GM06990 (cell line): ENCODE measurements at places on chromosomes 1 and 21.

- no peak for DNase-seq
Observed at GRCh38 chr1:45026446-45026845, 14.4 kb downstream of the UROD start.

GRCh38 chr1:112887599-112888283, 68.3 kb downstream of the SLC16A1 start:
- no peak for DNase-seq

DNA sequence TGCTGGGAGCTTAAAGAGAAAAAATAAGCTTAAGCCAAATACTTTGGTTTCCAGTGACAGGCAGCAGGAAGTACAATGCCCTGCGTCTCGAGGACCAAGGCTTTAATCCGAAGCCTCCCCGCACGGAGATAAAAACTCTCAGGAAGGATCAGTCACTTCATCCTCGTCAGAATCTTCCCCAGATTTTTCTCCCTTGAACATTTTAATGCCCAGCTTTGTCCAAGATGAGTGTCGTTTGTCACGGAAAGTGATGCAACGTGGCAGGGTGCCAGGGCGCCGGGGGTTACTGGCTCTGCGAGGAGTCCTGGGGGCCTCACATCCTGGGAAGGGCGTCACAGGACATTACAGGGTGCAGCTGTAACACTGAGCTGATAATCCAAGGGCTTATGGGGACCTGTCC, 25.2 kb upstream of the PCBP3 start:
- no peak for DNase-seq

DNA sequence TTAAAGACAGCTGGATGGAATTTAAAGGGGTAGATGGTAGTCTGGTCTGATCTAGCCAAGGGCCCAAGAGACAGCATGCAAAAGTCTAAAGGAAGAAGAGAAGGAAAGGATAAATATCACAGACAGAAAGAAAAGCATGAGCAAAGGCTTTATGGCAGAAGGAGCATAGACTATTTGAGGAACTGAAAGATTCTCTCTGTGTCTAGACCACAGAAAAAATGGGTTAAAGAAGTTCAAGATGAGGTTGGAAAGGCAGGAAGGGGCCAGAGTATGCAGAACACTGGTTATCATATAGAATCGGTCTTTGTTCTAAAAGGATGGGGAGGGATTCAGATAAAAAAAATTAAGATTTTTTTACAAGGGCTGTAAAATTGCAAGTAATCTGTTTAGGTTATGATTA, 136.8 kb upstream of the SGIP1 start:
- DNase-seq: no peak

GRCh38 chr1:66767626-66768025, 15.4 kb downstream of the DYNLT5 start:
- DNase-seq: no peak

DNA sequence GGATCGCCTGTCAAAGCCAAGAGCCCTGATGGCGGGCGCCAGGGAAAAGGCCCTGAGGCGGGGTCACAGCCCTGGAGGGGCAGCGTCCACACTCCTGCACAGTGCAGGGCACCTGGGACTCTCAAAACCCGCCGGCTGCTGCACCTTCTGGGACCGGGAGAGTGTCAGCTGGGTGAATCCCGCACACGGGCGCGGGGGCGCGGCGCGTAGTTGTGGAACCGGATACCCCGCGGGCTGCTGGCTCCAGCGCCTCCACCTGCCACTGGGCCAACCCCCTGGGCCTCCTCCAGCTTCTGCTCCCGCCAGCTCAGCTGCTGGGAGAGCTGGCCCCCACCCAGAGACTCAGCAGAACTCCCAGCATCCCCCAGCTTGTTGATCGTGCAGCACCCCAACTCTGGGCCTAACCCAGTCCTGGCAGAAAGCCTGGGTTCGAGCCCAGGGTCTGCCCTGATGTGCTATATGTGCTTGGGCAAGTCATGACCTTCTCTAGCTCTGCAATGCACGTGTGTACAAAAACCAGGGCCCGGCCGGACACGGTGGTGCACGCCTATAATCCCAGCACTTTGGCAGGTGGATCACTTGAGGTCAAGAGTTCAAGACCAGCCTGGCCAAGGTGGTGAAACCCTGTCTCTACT, 33.8 kb downstream of the NECAP2 start:
- no peak for DNase-seq

DNA sequence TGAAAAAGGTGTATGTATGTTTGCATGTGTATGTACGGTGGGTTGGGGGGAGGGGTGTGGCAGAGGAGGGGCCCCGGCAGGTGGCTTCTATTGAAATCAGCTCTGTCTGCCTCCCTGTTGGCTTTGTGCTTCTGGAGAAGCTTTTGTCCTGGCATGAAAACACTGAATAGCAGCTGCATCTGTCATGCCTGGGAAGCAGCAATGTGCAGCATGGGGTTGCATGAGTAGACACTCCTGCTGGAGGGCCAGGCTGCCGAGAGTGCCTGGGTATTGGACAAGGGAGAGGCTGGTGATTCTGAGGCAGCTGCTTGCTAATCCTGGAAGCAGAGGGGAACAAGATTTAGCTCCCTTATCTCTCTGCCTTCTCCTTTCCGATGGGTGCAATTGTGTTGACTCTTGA, 20.5 kb downstream of the MAPKAPK2 start:
- no peak for DNase-seq

DNA sequence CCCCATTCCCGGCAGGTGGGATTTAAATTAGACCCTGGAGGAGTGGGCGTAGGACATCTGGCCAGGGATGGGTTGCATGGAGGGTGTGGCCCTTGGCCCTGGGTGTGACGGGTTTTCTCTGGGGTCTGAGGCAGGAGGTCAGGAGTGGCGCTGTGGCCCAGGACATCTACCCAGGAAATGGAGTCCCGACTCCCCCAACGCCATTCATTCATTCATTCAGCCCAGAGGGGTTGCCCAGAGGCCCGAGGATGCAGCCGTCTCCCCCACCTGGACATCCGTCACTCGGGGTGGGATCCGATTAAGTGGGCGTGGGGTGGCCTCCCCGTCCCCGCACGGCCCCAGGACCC, 663 bp downstream of the ATP13A2 start:
- no peak for DNase-seq

- DNase-seq: no peak
Observed at GRCh38 chr1:48568501-48568900, 96.5 kb upstream of the SPATA6 start.

- DNase-seq: no peak
Observed at GRCh38 chr1:37446874-37447273, 27.5 kb upstream of the ZC3H12A start.

- DNase-seq: no peak
Observed at GRCh38 chr1:227094249-227094966, 154.3 kb downstream of the COQ8A start.

- no peak for DNase-seq
Observed at GRCh38 chr1:216614011-216614934, 109.0 kb downstream of the ESRRG start.

DNA sequence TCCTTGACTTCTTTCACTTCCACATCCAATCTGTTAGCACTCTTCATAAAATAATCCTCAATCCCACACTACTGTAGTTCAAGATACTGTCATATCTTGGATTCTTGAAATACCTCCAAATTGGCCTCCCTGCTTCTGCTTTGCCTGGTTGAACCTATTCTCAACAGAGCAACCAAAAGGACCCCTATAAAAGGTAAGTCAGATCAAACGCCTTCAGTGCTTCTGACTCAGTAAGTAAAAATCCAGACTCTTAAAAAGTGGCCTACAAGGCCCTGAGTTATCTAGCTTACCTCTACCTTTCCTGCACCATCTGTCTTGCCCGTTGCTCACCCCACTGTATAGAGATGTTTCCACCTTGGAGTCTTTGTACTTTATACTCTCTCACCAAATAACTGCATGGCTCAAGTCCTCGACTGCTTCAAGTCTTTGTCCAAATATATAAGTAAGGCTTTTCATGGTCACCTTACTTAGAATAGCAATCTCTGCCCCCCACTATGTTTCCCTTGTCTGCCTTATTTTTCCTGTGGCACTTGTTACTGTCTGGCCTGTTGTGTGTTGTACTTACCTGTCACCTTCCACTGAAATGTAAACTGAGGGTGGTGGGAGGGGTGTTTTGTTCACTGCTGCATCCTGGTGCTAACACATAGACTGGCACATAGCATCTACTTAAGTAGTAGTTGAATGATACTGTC, 5.1 kb upstream of the PIGV start:
- DNase-seq: no peak

- no peak for DNase-seq
Observed at GRCh38 chr1:209458921-209459320, 124.6 kb upstream of the CAMK1G start.

DNA sequence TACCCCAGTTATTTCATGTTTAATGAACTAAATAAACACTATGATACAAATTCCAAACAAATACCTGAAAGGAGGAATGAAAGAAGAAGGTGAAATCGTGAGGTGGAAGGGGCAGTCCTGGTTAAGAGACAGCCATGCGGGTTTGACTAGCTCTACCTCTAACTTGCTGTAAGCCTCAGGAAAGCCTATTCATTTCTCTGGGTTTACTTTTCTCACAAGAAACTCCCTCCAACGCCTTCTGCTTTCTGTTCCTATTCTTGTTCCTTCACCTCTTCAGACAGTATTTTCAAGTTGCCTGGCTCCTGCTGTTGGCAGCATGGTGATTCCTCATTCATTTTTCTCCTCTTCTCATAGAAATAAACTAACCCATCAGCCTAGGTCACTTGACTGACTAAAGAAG, 92.4 kb downstream of the NTPCR start:
- DNase-seq: no peak

GRCh38 chr1:18712252-18712600, 81.6 kb downstream of the PAX7 start:
- DNase-seq: no peak

DNA sequence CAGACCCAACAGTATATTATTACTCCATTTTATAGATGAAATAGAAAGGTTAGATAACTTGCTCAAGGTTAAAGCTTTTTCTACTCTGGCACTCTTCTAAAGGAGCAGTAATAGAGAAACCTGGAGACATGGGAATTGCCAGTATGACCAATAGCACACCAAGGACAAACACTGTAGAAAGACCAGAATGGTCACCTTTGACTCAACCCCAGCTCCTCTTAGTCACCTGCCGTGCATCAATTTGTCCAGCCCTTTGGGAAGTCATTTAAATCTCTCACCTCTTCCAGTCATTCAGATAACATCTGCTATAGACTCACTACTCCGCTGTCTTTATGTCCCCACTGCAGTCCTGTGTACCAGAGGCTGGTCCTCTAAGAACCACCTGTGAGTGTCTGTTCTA, 23.9 kb upstream of the SLC44A3 start:
- DNase-seq: no peak

- no peak for DNase-seq
Observed at GRCh38 chr1:12456979-12457378, 161.0 kb downstream of the DHRS3 start.

DNA sequence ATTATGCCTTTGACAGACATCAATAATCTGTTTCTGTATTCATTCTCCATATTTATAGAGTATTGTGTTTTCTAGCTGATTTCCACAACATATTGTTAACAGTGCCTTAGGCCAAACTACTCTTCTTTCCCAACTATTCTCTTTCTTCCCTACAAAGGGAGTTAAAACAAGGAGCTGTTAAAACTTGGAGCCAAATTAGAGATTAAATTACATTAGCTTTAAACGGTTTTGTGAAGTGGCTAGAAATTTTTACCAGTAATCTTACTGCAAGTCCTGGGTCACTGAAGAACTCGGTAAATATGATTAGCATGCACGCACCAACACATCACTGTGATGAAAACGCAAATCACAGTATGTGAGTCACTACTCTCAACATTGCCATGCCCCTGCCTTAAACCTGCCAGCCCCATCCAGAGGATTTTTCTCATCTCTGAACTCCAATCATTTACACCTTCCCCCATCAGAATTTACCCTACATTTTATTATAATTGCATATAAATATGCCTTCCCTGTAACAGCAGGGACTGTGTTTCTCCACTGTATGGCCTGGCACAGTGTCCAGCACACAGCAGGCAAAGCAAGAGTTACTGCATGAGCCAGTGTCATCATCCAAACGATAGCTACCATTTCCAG, 1.5 kb upstream of the PRDX6 start:
- DNase-seq: no peak

DNA sequence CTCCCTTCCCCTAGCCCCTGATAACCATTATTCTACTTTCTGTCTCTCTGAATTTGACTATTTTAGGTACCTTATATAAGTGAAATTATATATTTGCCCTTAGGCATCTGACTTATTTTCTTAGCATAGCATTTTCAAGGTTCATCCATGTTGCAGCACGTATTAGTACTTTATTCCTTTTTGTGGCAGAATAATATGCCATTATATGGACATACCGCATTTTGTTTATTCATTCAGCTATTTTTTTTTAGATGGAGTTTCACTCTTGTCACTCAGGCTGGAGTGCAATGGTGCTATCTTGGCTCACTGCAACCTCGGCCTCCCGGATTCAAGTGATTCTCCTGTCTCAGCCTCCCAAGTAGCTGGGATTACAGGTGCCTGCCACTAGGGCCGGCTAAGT, 326.2 kb upstream of the PLXNA2 start:
- no peak for DNase-seq

- peak; percentile 68 for DNase-seq
Observed at GRCh38 chr1:172394141-172394751, 26.2 kb upstream of the C1orf105 start.

GRCh38 chr1:220306339-220306738, 34.1 kb upstream of the RAB3GAP2 start:
- DNase-seq: no peak

DNA sequence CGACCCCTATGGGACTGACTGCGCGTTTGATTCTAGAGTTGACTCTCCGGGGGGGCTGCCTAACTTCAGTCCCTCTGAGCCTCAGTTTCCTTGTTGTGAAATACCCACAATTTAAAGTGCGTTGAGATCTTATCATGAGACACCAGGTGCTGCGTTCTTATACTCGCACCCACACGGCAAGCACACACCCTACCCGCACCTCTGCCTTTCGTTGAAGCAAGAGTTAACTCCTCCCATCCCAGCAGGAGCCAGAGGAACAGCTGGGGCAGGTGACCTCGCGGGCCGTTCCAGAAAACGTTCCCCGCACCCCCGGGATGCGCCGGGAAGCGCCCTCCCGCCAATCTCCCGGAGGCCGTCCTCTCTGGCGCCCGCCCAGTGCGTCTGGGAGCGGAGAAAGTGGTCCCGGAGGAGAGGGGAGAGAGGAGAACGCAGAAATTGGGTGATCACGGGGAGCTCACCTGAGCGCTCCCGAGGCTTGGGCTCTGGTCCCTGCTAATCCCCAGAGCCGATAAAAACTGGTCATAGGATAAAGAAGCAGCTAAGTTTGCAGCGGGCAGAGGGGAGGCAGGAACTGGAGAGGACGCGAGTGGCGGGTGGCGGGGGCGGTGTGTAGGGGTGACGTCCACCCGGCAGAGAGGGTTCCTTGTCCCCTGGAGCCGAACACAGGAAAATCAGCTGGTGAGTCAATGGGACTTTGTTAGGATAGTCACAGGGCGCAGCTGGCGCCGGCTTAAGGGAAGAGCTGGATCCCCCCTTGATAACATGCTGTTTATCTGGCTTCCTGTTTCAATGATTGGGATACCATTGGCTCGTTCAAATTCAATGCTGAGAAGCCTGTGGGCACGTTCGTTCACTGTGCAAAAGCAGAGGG, 869 bp downstream of the NAV1 start:
- DNase-seq: no peak

DNA sequence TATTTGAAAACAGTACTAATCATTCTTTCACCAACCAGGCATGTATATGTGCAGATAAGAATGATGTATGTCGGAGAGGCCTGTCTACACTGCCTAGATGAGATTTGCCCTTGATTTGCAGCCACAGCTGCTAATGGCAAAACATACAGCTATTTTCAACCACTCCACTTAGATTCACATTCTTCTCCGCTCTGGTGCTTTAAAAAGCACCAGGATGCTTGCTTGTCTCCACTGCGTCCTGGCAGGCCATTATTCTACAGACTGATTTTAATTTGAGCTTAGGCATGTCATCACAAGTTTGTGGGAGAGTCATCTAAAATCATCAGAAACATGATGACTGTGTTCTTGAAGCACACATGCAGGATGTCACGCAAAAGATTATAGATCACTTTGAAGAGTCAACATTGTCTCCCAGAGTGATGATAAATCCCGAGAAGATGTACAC, 119.0 kb upstream of the NRIP1 start:
- no peak for DNase-seq
